Mammary microvascular endothelial cell (primary cell): ENCODE measurements at places on chromosomes 3 and 15. TPM values are rescaled to one million over a fixed set of nuclear protein-coding genes. Genes with fewer than 3 reads are reported as not detected.

Gene A4GNT
- not detected in 2 replicates for total RNA-seq

Gene SH2D7
- not detected in 2 replicates for total RNA-seq

Gene UPK1B
- not detected in 2 replicates for total RNA-seq

Gene RAB6B
- total RNA-seq, result 1.1 and 1.2 TPM in 2 replicates

Gene FSTL1
- total RNA-seq, result 244 and 258 TPM in 2 replicates

Gene PRSS50
- total RNA-seq, result not detected in 2 replicates

Gene ZNF654
- total RNA-seq, result 5.2 and 6.1 TPM in 2 replicates

Gene PSTPIP1
- 0.60 TPM in 1 of 2 replicates, not detected in the other for total RNA-seq

Gene TF
- total RNA-seq, result 0.07 TPM in 1 of 2 replicates, not detected in the other

Gene UBAP1L
- total RNA-seq, result 0.20 and 1.3 TPM in 2 replicates

Gene IMPG2
- under 0.01 and 0.07 TPM in 2 replicates for total RNA-seq

Gene SLC28A2
- total RNA-seq, result not detected in 2 replicates

Gene LRTM1
- not detected in 2 replicates for total RNA-seq

Gene HHATL
- total RNA-seq, result not detected in 2 replicates

Gene MKRN3
- 0.07 TPM in 1 of 2 replicates, not detected in the other for total RNA-seq

Gene BOC
- total RNA-seq, result 0.27 and 0.34 TPM in 2 replicates

Gene PRR20G
- total RNA-seq, result not detected in 2 replicates

Gene GRAMD2A
- 0.20 and 0.47 TPM in 2 replicates for total RNA-seq

Gene GOLGA8S
- 0.07 TPM in 1 of 2 replicates, not detected in the other for total RNA-seq

Gene GOLGA8T
- not detected in 2 replicates for total RNA-seq

Gene C3orf70
- total RNA-seq, result 2.1 and 3.1 TPM in 2 replicates

Gene CLDN16
- 0.13 and 0.39 TPM in 2 replicates for total RNA-seq

Gene ADGRG7
- not detected in 2 replicates for total RNA-seq

Gene ANXA2
- total RNA-seq, result 4,790 and 4,970 TPM in 2 replicates

Gene CMTM7
- total RNA-seq, result 54.2 and 55.1 TPM in 2 replicates

Gene GPR171
- total RNA-seq, result not detected in 2 replicates

Gene SPINK8
- not detected in 2 replicates for total RNA-seq

Gene NUDT16
- total RNA-seq, result 8.1 and 10.6 TPM in 2 replicates

Gene CCDC9B
- 6.3 and 7.7 TPM in 2 replicates for total RNA-seq

Gene MRAS
- 3.5 and 4.7 TPM in 2 replicates for total RNA-seq
